Left renal cortex interstitium (tissue), 4 donors: ENCODE measurements at places on chromosomes 5 and 9. TPM values are rescaled to one million over a fixed set of nuclear protein-coding genes. Genes with fewer than 3 reads are reported as not detected.

- no peak for DNase-seq
Measured at GRCh38 chr9:91334053-91334452, 27.7 kb downstream of the AUH start.

DNA sequence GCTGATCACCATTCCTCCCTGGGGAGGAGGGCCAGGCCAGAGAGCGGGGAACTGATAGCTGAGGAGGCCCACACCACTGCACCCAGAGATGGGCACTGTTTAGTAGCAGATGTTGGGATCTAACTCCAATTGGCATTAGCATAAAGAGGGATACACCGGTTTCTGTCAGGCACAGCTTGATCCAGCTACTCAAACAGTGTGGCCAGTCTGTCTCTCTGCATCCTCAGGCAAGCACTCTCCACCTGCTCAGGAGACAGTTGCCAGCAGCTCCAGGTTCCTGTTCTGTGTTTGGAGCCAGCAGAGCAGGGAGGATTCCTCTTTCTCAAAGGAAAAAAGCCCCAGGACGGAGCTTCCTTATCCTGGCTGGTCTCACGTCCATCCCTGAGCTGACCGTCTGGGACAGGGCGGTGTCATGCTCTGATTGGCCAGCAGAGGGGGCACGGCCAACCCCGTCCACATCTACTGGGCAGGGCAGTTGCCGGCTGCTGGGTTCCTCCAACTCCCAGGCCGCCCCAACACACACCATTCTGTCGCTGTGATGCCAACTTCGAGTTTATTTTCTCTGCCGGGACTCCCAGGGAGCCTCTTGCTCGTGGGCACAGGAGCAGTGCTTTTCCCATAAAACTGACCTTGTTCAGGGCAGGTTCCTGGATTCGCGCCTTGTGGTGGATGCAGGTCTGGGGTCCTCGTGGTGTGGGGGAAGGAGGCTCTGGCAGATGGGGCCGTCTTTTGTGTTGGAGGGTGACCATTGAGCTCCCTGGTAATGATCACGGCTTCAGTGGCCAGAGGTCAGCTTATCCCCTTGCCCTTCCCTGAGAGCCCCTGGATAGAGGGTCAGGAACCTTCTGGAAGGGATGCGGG is 47.9 kb downstream of the COL5A1 start:
- DNase-seq, result no peak

The CARD6 gene
- polyA plus RNA-seq, result 2.5 TPM

- DNase-seq, result no peak
Measured at GRCh38 chr9:137359850-137360249, 57.8 kb upstream of the NRARP start.

DNA sequence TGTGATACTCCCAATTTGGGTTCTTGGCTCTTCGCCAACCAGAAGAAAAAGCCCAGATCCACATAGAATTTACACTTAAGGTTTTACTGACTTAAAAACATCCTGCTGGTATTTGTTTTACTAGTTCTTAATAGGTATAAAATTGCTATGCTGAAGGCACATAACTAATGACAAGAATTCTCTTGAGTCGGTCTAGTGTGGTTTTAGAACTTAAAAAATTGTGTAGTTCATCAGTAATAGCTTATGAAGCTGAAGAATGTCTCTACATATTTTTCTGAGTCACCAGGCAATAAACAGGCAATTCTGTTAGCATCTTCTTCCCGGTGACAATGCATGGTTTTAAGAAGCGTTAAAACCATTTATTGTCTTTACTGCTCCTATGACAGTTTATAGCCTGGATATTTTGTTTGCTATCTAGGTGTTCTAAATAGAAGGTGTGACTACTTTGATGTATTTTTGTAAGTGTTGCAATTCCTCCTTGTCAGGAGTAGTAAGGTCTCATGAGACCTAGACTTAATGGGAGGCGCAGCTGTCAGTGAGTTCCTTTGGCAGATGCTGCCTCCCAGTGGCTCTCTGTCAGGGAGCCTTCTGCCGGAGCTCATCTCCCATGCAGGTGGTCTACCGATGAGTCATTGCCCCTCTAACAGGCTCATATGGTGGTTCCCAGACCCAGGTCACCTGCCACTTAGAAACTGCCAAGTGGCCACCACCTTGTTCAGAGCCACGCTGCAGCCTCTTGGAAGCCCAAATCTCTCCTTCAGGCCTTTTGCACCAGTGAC is 173.8 kb downstream of the MAST4 start:
- DNase-seq, result no peak

- no peak for DNase-seq
Measured at GRCh38 chr9:114669961-114670360, 12.0 kb downstream of the TEX48 start.

DNA sequence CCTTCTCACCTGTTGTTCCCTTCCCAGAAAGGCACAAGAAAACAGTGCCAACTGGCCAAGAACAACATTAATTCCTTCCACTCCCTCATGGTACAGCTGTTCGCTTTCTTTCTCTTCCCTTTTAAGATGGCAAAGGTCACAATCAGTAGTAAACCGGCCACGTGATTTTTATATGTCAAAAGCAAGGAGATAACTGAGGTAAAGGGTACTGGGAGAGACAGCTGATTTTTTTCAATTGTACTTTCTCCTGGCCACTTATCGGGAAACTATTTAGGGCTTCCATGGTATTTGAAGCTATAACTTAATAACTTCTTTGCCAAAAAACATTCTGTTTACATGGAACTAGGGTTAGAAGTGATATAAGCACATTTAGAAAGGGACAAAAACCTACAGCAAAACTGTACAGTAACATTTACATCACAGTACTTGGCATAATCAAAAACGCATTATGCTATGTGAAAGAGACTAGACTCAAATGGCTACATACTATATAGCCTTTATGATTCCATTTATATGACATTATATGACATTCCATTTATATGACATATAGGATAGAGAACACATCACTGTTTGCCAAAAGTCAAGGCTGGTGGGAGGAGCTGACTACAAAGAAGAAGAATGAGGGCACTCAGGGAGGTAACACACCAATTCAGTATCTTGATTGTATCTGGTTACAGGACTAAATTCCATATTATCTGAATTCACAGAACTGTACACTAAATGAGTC is 24.8 kb downstream of the PLPP1 start:
- no peak for DNase-seq

The PCDHGA2 gene
- 4.8 TPM for polyA plus RNA-seq

The OGN gene
- polyA plus RNA-seq, result 72.7 TPM

The NSUN2 gene
- polyA plus RNA-seq, result 61.0 TPM

- DNase-seq, result no peak
Measured at GRCh38 chr9:110874963-110875674, 163.2 kb downstream of the LPAR1 start.

- no peak for DNase-seq
Measured at GRCh38 chr5:164573397-164573796, 1068.0 kb downstream of the MAT2B start.

- no peak for DNase-seq
Measured at GRCh38 chr5:178249191-178249989, 16.8 kb upstream of the PHYKPL start.

The CENPP gene
- polyA plus RNA-seq, result 5.9 TPM

DNA sequence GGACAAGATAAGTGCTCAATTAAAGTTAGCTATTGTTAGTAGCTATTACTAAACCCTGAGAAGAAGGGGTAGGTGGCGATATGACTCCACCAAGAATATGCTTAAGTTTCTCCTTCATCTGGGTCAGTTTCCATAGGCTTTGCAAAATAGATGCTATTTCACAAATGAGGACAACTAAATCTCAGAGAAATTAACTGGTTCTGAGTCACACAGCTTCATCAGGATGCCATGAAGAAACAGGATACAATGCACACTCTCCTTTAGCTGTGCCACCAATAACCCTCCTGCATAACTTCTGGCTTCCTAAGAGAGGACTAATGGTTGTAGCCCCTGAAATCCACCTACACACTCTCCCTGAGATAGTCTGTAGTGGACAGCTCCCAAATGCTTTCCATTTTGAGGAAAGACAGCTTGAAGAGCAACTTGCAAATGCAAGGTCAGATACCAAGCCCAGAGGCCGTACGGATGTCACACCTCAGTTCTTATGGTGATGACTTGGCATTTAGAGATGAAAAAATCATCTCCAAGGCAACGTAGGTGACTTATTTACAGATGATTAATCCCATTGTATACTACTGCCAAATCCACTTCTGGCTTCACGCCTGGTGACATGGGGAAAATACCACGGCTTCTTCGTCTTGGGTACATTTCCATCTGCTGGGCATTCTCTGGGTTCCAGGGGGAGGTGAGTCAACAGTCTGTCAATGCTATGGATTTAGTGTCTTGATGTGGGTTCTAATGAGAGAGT is 251.4 kb upstream of the IL12B start:
- no peak for DNase-seq

- DNase-seq, result no peak
Measured at GRCh38 chr5:33231935-33232334, 208.8 kb upstream of the TARS1 start.

- DNase-seq, result no peak
Measured at GRCh38 chr9:21813575-21814473, 11.4 kb downstream of the MTAP start.

- no peak for DNase-seq
Measured at GRCh38 chr5:76684756-76685519, 31.0 kb upstream of the F2R start.

GRCh38 chr5:355379-355935 is 33.9 kb downstream of the AHRR start:
- no peak for DNase-seq

DNA sequence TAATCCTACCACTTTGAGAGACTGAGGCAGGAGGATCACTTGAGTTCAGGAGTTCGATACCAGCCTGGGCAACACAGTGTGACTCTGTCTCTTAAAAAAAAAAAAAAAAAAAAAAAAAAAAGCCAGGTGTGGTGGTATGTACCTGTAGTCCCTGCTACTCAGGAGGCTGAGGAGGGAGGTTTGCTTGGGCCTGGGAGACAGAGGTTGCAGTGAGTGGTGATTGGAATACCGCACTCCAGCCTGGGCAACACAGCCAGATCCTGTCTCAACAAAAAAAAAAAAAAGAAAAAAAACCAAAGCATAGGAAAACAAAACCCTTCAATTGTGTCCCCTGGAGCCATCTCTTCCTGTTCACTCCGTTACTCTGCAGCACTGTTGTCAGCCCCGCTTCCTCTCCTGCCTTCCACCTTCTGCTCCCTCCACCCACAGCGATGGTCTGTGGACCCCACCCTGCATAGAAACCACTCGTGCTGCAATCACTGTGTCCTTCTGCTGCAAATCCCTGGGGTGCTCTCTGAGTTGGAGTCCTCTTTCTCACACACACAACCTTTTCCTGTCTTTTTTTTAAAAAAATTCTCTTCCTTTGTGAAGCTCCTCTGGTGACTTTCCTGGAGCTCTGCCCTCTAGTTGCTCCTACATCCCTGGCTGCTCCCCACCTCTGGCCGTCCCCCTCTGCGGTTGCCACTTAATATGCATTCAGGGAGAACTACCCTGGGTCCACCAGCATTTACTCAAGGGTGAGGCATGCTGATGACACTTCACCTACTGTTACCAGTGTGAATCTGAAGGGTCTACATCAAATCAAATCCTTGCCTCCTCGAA is 22.2 kb downstream of the CCT5 start:
- no peak for DNase-seq
